ENCODE measurements at places on chromosomes 12 and 14.

GRCh38 chr12:4407136-4407535, 27.6 kb upstream of the FGF23 start:
- no peak for DNase-seq

DNA sequence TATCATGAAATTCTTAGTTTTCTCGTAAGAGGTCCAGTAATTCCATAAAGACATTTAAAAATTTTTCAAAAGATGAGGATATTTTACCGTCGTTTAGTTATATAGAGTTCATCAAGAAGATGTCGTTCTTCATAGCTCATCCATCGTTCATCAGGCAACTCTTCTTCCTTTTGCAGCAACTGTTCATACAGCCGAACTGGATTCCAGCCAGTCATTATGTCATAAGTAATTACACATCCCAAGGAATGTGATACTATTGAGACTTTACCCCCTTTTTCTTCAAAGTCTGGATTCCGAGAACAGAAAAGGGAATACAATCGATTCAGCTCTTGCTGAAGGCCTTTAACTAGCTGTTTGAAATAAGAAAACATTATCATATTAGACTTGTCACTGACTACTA, 90.3 kb downstream of the DDHD1 start:
- DNase-seq: peak; percentile 37

DNA sequence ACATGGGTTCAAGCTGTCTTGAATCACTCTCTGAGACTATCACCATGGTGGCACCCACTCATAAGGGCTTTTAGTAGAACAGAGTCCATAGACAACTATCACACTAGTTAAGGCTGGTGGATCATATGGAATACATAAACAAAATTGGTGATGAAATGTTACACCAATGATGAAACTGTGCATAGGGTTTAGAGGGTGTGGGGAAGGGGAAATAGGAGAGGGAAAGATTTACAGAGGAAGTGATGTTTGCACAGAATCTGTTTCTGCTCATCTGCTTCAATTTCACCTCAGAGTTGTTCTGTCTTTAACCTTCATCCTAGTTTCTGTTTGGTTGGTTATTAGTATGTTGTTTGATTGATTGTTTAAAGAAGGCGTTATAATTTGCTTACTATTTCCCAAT, 2.4 kb upstream of the RXYLT1 start:
- no peak for DNase-seq

DNA sequence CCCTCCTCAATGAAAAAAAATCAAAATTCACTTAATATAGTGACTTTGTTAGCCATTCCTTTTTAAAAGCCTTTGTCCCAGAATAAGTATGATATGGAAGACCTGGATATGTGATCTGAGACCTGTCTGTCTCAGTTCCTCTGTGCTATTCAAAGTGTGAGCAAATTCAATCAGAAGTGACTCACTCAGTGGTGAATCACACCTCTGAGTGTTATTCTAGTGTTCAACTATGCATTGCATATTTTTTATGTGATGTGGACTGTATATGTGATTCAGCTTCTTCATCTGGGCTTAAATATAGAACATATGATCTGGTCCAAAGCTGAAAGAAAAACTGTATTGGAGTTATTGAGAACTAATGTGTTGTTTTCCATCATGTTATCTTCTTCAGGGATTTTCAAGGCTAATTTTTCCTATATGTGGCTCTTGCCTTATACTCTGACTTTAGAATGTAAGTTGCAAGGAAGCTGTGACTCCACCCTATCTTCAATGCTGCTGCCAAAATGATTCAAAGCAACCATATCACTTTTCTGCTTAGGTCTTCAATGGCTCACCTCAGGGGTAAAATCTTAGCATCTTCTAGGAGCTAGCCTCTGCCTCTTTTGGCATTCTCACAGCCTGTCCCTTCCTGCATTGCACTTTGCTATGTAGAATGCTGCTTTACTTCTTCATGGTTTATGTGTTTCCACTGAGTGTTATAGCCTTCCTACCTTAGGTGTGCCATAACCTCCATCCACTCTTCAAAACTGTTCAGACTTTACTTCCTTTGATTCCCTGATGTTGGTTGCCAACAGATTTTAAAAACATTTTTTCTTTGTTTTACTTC, 169.8 kb downstream of the OTOGL start:
- DNase-seq: peak; percentile 90

DNA sequence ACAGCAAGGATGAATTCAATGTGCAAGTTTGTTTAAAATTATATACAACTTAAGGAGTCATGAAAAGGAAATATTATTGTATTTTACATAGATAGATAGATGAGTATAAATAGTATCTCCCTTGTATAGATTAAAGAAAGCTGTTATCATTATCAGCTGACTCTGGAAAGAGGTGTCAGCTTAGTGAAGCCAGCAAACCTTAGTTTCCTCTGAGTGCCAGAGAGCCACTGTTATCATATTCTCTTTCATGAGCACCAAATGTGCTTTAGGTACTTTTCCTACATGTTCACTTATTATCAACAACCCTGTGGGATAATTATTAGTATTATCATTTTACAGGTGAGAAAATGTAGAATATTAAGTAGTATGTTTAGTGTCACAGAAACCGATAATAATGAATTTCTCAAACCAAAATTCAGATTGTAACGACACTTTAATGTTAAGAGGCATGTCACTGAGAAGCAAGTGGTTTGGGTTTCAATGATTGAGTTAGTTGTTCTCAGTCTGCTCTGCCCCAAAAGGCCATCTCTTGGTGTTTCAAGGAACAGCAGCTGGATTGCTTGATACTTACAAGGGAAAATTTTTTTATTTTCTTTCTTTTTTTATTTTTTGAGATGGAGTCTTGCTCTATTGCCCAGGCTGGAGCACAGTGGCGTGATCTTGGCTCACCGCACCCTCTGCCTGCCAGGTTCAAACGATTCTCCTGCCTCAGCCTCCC, 53.7 kb downstream of the PLEKHA5 start:
- DNase-seq: peak; percentile 44

DNA sequence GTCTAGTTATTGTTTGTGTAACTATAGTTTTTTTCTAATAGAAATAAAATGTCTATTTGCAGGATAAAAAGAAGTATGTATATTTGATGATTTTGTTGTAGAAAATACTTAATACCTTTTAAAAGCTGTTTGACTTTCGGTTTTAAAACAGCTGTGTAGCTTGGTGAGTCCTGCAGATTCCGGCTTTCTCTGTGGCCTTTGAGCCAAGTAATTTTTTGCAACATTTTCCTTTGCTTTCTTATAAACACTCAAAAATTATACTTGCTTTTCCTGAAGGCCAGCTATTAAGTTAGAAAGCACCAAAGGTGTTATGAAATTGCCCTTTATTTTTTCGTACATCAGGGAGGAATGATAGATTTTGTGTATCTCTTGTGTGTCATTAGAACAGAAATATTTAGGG, 63.6 kb downstream of the CRADD start:
- DNase-seq: peak; percentile 58

DNA sequence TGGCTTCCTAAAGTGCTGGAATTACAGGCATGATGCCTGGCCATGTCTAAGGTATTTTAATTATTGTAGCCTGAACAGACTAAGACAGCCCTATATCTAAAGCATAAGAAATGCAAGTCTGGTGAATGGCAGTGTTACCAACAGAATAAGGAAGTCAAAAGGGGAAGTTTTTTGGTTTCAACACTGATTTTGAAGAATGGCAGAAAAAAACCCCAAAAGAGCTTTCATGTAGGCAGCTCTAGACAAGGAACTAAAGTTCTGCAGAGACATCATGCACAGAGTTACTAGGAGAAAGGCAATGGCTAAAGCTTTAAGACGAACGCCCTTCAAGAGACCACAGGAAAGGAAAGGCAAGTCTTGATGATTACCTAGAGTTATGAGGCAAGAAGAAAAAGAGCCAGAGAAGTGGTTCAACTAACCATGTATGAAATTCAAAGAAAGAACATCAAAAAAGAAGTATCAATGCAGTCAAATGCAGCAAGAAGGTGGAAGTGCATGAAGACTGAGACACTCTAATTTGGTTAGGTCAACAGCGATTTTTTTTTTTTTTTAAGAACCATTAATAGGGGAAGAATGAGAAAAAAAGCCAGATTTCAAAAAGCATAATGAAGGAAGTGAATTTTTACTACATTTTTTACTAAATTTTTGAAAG, 50.8 kb downstream of the RPS6KA5 start:
- DNase-seq: no peak

DNA sequence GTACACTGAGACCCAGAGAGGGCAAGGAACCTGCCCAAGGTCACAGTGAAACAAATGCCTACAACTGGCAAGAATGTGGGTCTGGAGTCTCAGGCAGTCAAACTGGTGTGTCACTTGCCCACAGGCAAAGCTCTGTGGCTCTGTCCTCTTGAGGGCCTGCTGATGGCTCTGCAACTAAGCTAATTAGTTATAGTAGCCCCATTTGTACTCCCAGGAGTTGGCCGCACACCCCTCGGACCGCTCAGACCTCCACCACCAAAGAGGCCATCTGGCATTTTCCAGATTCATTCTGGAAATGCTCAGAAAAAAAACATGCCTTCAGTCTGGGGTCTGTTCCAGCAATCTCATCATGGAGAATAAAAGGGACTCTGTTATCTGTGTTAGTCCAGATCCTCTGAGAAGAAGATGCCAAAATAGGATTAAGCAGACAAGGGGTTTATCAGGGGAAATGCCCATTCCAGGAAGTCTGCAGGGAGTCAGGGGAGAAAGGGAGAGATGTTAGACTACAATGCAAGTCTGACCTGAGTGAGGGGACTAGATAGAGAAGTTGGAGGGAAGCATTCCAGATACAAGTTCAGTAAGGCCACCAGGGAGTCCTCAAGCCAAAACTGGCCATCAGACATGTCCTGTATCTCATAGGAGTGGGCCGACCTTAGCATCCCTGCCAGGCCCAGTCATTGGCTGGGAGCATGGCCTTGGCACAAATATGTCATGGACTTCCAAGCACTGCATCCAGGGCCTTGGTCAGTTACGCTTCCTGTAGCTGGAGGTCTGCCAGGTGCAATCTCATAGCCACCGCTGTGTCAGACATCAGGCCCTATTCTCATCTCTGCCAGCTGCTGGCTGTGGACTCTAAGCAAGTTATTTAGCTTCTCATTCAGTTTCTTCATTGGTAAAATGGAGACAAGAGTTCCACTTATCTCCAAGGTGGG, 15.4 kb upstream of the OAS1 start:
- no peak for DNase-seq

DNA sequence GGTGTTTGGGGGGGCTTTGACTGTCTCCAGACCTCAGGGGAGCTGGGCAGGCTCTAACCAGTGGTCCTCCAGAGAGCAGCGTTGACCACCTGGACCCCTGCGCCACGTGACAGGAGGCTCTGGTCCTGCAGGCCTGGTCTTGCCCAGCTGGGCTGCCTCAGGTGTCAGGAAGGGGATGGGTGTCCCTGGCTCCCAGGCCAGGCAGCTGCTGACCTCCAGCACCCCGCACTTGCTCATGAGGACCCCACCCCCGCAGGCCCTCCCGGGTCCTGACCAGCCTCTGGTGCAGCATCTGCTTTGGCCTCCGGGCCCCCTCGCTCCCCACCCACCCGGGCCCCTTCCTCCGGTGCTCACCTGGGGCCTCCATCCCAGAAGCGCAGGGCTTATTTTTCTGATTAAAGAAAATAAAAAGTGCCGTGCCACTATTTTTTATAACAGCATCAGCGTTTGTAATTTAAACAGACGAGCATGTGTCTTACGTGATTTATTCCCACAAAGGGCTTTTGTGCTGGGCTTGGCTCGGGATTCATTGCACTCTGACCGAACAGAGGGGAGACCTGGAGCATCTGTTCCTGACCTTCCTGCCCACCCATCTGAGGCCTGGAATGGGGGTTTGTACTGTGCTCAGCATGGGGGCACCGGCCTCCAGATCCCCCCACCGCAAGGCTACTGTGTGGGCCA, 21.7 kb downstream of the FBRSL1 start:
- DNase-seq: no peak

DNA sequence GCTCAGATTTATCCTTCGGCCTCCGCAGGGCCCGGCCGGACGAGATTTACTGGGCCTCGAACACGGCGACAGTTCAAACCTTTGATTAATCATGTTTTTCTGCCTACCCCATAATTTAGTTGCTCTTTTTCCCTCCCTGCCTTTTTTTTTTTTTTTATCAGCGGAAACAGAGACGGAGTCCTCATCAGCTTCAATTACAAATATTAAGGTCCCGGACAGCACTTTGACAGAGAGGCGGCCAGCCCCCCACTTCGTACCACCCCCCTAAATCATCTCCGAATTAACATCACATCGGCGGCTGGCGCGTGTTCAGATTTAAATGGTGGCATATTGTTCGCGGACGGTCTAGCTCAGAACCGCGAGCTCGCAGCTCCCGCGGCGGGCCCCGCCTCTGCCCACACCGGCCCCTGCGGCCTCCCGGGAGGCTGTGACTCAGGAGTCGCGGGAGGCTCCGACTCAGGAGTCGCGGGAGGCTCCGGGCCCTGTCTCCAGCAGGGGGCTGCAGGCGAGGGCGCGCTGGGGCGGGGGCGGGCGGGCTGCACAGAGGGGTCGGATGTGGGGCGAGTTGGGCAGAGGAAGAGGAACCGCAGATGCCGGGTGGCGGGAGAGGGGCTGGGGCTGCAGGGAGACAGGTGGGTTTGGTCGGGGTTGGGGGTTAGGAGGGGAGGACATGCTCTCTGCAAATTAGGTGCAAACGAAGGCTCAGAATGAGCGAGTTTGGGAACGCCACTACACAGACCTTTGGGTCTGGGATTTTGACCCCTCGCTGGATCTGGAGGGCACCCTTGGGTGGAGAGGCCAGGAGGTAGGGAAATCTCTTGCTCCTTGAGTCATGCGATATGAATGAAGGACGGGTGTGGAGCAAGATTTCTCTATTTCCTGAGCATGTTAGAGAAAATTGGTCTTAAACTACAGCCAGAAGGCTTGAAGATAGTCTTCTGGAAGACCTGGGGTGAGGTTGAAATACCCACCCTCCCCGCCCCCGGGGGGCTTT, 19.6 kb upstream of the ATP5MC2 start:
- peak; percentile 60 for DNase-seq

DNA sequence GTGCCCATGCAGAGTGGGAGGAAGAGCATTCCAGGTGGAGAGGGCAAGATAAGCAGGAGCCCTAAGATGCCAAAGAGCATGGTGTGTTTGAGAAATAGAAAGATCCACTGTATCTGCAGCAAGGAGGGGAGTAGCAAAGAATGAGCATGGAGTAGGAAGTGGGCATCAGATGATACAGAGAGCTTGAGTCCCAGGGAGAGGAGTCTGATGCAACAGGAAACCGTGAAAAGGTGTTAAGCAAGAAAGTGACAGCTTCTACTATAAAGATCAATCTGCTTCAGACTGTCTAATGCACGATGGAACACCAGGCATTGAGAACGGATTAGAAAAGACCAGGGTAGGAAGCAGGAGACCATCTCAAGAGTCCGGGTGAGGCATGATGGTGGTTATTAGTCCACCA, 12.3 kb upstream of the GPRC5D start:
- DNase-seq: no peak

DNA sequence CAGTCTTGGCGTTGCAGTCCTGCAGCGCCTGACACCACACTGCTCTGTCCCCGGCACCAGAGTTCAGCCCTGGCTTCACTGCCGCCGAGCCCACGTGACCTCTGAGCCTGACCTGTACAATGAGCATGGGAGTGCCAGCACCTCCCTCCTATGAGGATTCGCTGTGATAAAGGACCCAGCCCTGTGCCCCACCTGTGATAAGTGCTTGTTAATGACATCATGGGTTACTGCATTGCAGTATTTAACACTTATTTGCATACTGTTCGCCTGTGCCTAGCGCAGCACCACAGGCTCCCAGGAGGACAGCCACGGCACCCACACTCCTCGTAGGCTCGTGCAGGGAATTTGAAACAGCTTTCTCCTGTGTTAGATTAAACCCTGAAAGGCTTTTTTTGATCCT, 118.2 kb upstream of the GSC start:
- DNase-seq: no peak

Data from fibroblast of mammary gland (primary cell).